ENCODE measurements at places on chromosomes 2 and 18.

- no peak for DNase-seq
Measured at GRCh38 chr2:236168110-236169080, at the start of gene GBX2. Gene GBX2 (minus strand): TSS chr2:236168386. CDS start chr2:236167971, 415 bp downstream.

DNA sequence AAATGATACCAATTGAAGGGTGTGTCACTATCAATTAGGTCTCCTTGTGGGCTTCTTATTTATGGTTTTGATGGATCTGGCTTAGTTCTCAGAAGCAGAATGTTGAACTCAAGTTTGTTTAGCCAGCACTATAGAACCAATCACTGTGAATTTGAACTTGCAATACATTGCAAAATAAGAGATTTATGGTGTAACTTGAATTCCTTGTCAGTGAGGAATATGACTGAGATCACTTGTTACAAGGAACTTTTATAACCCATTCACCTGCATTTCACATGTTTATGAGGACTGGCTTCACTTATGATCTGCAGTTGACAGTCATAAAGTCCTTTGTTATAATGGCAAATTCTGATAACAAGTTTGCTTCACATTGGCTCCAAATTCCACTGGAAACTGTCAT lies 9.8 kb downstream of the GATA6 start:
- no peak for DNase-seq

GRCh38 chr18:55012008-55012407 lies 52.7 kb upstream of the CCDC68 start:
- DNase-seq, result no peak

DNA sequence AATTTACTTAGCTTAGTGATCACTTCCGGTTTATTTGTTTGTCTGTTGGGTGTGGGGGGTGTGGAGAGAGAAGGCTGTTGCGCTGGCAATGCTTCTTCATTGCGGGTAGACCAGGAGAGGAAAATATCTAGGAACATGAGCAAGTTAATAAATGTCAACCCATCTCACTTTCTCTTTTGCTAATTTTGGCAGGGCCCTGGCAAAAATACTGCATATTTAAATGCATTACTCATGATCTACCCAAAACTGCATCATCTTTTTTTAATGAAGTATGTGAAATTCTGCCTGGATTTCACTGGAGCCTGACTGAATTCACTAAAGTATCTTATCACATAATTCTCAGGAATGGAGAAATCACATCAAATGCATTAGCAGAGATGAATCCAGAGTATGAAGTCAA lies 1131.0 kb upstream of the NXPH2 start:
- DNase-seq, result no peak

DNA sequence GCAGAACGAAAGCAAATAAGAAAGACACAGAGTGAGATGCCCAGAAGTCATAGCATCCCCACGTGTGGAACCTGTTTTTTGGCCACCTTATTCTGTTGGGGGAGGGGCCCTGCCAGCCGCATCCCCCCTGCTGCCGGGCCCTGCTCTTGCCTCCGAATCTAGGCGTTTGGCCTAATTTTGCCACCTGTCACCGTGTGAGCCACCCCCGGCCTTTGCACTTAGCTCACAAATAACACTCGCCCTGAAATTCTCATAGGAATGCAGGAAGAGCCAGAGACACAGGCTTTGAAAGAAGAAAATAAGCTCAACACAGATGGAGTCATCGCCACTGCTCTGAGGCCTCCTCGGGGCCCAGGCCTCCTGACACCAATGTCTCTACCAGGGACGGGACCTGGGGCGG lies 522.6 kb upstream of the SALL3 start:
- no peak for DNase-seq

- DNase-seq, result no peak
Measured at GRCh38 chr2:25078170-25079049, 36.5 kb downstream of the EFR3B start.

- DNase-seq, result no peak
Measured at GRCh38 chr2:133072837-133073694, 403.1 kb upstream of the LYPD1 start.

DNA sequence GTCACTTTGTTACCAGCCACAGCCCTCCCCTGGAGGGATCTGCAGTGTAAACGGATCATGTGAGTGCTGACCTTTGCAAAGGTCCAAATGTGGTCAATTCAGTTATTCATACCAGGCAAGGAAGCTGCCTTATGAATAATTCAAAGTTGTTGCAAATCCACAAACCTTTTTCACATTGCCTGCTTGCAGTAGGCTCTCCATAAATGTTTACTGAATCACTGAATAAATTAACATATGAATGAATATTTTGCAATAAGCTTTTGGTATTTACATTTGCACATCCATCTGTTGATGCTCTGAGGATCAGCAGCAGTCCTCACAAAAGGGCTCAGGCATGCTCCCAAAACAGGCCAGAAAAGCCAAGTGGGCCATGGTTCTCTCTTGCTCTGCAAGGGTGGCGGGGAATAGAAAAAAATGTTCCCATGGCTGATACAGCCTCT lies 156.8 kb downstream of the VAPA start:
- no peak for DNase-seq

DNA sequence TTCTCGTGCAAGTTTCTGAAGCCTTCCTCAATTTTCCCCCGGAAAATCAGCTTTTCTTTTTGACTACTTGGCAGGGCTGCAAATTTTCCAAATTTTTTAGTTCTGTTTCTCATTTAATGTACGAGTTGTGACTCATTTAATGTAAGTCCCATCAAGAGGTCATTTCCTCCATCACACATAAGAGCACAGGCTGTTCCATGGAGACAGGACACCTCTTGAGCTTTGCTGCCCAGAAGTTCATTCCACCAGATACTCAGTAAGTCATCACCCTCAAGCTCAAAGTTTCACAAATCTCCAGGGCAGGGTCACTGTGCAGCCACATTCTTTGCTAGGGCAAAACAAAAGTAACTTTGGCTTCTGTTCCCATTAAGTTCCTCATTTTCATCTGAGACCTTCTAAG lies 101.5 kb upstream of the TEKT4 start:
- DNase-seq, result no peak

- DNase-seq, result no peak
Measured at GRCh38 chr2:55781542-55781941, 87.9 kb upstream of the PNPT1 start.

GRCh38 chr2:43269706-43270105 lies 43.3 kb upstream of the ZFP36L2 start:
- DNase-seq, result no peak

DNA sequence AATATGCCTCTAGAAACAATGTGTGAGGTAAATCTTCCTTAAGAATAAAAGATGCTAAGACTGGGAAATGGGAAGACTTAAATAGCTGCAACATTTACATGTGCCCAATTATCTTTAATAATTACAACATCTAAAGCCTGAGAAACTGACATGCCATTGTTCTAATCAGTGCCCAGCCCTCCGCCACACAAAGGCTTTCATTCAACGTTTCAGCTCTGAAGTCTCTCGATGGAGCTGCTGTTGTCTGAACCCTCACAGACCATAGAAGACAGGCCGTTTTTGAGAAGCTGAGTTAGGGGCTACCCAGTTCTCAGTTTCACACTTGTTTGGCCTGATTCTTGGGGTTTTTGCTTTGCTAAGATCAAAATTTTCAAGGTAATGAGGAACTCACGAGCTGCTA lies 315.4 kb upstream of the CHST9 start:
- DNase-seq, result no peak

GRCh38 chr18:5457462-5457957 lies 86.3 kb downstream of the EPB41L3 start:
- DNase-seq, result no peak

DNA sequence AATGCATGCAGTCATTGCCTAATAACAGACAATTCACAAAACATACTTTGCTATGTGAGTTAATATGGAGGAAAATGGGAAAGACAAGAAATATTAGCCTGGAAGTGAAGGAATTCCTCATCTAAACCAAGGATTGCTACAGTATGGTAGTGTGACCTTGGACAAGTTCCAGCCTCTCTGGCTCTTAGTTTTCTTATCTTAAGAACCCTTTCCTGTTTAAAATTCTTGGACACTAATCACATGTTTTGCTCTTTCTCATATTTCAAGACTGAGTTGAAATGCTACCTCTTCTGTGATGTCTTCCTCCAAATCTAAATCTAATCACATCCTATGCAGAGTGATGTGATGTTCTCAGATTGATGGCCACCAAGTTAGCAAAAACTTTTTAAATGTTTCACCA lies 20.8 kb upstream of the ADAM23 start:
- DNase-seq, result no peak

GRCh38 chr2:112004253-112004645 lies 50.8 kb upstream of the TMEM87B start:
- DNase-seq, result no peak

DNA sequence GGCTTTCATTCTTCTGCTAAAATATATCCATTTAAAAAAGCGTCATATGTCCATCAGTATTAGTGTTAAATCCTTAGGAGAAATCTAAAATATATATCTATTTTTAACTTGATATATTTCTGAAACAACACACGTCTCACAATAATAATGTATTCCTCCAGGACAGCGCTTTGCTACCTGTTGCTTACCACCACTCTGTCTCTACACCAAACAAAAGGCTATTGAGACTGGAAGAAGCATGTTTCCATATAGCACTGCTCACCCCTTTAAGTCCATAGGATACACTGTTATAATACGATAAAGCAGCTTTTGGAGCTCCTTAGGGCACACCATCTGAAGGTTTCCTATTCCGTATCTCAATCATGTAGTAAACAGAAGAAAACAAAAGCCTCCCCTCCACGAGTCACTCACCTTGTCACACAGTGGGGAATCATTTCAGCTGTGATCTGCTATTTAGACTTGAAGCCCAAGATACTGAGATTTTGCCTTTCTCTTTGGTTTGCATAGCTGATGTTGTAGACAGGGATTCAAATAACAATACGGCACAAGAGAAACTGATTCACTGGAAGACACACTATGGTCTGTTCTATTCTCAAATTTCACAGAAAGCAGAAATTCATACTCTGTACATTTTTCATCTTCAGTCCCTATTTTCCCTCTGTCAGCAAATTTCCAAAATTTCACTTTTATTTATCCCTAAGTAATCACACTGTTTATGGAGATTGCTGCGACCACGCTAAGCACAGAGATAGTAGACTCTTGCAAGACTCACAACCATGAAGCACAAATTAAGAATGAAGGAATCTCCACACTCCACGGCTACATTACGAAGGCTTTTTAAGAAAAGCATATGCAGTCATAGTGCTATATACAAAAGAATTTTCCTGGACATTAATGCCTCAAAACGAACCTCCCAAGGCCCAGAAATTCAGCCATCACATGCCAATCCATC lies 187.1 kb downstream of the TCF4 start:
- DNase-seq, result no peak

- DNase-seq, result no peak
Measured at GRCh38 chr2:217199255-217199630, 339.4 kb upstream of the TNP1 start.

DNA sequence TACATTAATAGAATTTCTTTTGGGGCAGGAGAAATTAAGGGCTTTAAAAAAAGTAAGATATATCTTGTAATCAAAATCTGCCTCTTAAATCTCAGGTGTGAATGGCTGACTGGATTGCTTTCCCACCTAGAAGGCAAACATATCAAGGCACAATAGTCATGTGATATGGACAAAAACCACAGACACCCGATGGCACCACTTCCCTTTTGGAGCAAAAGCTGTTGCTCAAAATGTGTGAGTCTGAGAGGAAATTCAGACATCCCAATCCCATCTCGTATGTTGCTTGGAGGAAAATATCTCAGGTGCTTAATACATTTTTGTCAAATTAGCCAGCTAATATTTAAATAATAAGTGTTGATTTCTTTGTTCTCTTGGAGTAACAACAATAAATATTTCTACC lies 120.7 kb downstream of the KCNF1 start:
- DNase-seq, result no peak

GRCh38 chr2:43083710-43084698 lies 142.4 kb downstream of the ZFP36L2 start:
- no peak for DNase-seq

GRCh38 chr2:107363806-107364205 lies 462.9 kb upstream of the RGPD4 start:
- no peak for DNase-seq

- DNase-seq, result no peak
Measured at GRCh38 chr2:227404585-227405271, 17.0 kb upstream of the SCYGR1 start.

- no peak for DNase-seq
Measured at GRCh38 chr2:238693337-238694093, 154.4 kb upstream of the TWIST2 start.

DNA sequence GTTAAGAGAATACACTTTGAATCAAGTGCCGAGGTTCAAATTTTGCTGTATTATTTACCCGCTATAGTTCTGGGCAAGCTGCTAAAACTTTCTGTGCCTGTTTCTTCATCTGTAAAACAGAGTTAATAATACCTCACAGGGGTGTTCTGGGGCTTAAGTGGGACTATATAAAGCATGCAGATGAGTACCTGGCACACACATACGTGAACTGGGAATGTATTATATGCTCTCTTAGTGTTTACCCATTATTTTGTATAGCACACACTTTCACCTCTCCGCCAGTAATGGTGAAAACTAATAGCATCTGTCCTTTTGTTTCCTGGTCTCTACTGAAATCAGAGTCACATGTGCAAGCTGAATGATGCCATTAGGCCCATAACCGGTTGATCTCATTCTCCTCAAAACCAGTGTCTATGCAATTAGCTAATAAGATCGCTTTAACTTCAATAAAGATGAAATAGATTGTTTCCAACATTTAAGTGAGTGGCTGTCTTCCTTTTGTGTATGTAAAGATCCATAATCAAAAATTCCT lies 3.8 kb upstream of the CDKL4 start:
- no peak for DNase-seq

GRCh38 chr2:172399765-172400164 lies 27.6 kb upstream of the ITGA6 start:
- DNase-seq, result no peak

DNA sequence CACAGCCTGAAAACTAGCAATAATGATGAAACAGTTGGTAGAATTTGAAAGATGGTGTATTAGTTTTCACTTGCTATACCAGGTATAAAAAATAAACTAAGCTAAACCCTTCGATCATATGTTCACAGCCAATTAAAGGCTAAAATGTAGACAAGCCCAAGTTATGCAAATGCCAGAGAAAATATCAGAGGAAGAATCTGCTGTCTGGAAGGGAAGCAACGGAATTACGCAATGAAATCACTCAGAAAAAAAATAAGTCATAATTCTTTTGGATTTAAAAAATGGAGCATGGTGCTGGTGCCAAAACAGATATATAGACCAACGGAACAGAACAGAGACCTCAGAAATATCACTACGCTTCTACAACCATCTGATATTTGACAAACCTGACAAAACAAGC lies 108.3 kb downstream of the ARL4C start:
- no peak for DNase-seq

GRCh38 chr2:141933226-141933625 lies 197.6 kb downstream of the LRP1B start:
- no peak for DNase-seq

DNA sequence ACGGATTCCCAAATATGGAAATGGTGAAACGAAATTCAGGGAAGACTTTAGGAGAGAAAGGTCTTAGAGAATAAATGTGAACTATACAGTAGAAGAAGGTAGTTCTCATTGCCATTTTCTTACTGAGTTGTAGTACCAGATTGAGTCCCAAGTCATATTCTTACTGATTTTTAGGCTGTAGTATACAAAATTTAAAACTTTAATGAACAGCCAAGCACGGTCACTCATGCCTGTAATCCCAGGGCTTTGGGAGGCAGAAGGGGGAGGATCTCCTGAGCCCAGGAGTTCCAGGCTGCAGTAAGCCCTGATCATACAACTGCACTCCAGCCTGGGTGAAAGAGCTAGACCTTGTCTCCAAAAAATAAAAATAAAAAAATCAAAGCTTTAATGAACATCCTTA lies 2.2 kb downstream of the SCRN3 start:
- DNase-seq, result no peak
